ENCODE measurements at places on chromosomes 12 and 14.

GRCh38 chr14:73058224-73058921 is at the start of gene RBM25:
Gene RBM25, plus strand, starts transcription at chr14:73058534. Its CDS starts 13,108 bp downstream, at chr14:73071642.
- DNase-seq = peak; percentile 99

GRCh38 chr14:57078054-57078453 is 190.7 kb downstream of the EXOC5 start:
- DNase-seq = no peak

GRCh38 chr14:81447021-81447764 is 47.1 kb upstream of the STON2 start:
- no peak for DNase-seq

DNA sequence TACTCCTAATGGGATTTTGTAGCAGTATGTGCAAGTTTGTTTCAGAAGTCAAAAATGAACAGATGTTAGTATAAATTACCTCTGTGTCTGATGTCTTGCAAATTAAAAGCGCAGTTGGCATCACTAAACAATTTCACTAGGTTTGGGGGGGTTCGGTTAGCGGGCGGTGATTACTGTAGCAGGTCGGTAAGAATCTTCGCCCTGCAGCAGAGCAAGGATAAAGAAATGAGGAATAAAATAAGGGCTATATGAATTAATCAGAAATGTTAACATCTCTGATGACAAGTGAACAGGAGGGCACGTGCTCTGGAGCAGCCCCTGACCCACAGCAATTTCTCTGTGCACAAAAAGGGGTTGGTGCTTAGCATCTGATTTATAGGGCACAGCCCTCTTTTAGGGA is 43.6 kb upstream of the VSX2 start:
- DNase-seq = no peak

DNA sequence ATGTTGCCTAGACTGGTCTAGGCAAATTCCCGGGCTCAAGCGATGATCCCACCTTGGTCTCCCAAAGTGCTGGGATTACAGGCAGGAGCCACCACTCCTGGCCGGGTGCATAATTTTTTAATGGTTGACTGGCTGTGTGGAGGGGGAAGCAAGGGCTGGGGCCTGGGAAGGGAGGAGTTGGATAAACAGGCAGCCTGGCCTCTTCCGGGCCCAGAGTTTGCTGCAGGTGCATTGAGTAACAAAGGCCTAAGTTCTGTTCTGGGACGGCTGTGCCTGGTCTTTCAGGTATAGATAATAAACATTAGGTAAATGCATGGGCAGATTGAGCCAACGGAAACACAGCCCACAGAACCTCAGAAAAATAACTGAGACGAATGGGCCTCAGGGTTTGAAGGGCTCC is 191.3 kb upstream of the TBX3 start:
- DNase-seq = no peak

- no peak for DNase-seq
Observed at GRCh38 chr12:66956300-66956699, 277.4 kb upstream of the GRIP1 start.

DNA sequence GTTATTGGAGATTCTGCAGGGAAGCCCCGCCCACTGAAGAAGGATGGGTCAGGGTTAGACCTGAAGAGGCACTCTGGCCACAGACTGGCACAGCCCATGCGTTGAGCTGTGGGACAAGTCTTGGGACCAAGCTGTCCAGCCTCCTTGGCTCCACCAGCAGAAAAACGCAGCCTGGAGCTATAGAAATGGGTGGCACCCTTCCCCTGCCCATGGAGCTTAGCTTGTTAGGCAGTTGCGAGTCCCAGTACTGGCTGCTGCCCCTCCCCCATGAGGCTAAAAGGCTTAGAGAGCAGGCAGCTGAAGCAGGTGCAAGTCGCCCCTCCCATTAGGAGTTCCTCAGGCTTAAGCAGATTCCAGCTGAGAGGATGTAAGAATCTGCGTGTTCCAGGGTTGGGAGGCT is 1124.0 kb upstream of the TMEM132C start:
- no peak for DNase-seq

GRCh38 chr12:43318021-43318420 is 234.0 kb downstream of the ADAMTS20 start:
- peak; percentile 29 for DNase-seq

GRCh38 chr12:92585115-92585727 is 117.6 kb upstream of the PLEKHG7 start:
- peak; percentile 63 for DNase-seq

GRCh38 chr12:45930369-45930768 is 60.0 kb downstream of the SCAF11 start:
- DNase-seq = no peak

- peak; percentile 79 for DNase-seq
Observed at GRCh38 chr12:127083008-127083949, 1183.7 kb upstream of the TMEM132C start.

GRCh38 chr12:4135919-4136605 is 137.5 kb upstream of the CCND2 start:
- DNase-seq = peak; percentile 98

GRCh38 chr12:103965255-103965589 is 450 bp upstream of the TDG start:
- DNase-seq = no peak

DNA sequence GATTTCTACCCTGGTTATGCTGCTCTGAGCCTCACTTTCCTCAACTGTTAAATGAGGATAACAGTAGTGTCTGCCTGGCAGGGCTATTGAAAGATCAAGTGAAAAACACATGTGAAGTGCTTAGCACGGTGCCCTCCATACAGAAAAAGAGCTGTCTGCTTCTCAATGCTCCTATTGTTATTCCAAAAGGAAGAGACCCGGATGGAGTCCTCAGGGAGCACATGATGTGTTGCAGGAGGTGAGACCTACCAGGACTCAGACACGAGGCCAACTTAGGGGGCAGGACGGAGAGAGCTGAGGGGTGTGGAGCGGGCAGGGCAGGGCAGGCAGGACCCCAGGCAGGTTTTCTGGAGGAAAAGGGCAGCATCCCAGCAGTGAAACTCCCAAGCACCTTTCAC is 8.9 kb downstream of the FAIM2 start:
- DNase-seq = no peak

DNA sequence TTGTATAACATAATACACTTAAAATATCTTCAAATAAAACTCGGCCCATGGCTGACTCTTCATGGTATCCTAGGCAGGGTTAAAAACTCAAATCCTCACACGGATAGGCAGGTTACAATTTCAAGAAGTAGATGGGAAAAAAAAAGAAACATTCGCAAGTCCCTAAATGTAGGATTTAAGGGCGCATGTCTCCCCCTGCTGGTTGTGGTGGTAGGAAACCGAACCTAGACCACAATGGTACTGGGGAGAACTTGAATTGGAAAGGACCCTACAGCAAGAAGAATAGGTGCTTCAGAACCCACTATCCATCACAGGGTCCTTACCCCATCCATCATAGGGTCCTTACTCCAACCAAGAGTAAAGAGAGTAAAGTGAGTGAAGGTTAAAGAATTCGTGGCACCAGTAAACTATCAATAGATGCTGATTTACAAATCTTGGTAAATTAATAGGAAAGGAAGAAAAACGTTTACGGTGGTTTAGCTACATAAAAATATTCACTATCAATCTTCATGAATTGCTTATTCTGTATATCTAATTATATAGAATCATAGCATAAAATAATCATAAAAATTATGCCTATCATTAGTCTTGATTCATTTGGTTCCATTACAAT is 3.3 kb upstream of the CIPC start:
- DNase-seq = peak; percentile 81

GRCh38 chr14:58862416-58863160 is 224.8 kb downstream of the DACT1 start:
- no peak for DNase-seq

Data from inflammatory macrophage treated with lipopolysaccharide for 4 hours (primary cell).